Kidney epithelial cell (primary cell): ENCODE measurements at places on chromosomes 11 and 22. TPM values are rescaled to one million over a fixed set of nuclear protein-coding genes. Genes with fewer than 3 reads are reported as not detected.

HEPACAM gene
- 0.14 and 0.17 TPM in 2 replicates for total RNA-seq

UBXN1 gene
- total RNA-seq = 289 and 321 TPM in 2 replicates

OR8G1 gene
- total RNA-seq = not detected in 2 replicates

PHF21B gene
- 1.5 and 4.2 TPM in 2 replicates for total RNA-seq

LIPT2 gene
- 1.9 and 5.3 TPM in 2 replicates for total RNA-seq

NPTXR gene
- 2.4 and 5.4 TPM in 2 replicates for total RNA-seq

IRF7 gene
- total RNA-seq = 60.2 and 78.7 TPM in 2 replicates

CHRM1 gene
- not detected in 2 replicates for total RNA-seq

TMEM191B gene
- total RNA-seq = 1.0 and 3.0 TPM in 2 replicates
